T-helper 1 cell (primary cell): ENCODE measurements at places on chromosomes 7 and 10.

GRCh38 chr7:27606270-27607209, 56.1 kb downstream of the HIBADH start:
- DNase-seq = no peak

- DNase-seq = no peak
Observed at GRCh38 chr7:26726051-26726450, 138.3 kb downstream of the SKAP2 start.

GRCh38 chr10:71493741-71494140, 97.0 kb downstream of the CDH23 start:
- no peak for DNase-seq

DNA sequence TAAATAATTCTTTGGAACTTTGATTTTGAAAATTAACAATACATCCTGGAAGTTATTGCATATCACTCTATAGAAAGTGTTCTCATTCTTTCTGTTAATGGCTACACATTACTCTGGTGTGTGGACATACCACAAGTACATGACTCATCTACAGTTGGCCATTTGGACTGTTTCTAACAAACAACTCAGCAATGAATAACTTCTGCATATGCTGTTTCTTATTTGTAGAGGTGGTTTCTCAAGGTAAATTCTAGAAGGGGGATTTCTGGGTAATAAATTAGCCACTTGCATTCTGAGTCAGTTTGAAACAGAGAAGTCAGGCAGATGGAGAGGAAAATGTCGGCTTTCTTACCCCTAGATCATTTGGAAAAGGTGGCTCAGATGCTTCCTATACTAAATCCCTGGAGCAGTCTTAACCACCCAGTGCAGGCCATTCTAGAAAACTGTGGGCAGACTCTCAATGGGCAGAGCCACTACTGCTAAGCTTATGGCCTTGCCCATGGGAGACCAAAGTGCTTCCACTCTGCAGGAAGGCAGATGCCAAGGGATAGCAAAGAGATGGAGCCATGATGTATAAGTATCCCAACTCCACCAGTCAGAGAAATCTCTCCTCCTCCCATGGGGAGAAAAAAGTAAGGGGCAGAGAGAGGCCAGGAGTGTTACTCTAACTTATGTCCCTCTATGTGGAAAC, 194.0 kb upstream of the PLPP4 start:
- DNase-seq = no peak

GRCh38 chr10:88066319-88066718, 202.9 kb downstream of the PTEN start:
- DNase-seq = no peak

- no peak for DNase-seq
Observed at GRCh38 chr10:95500097-95500496, 61.1 kb downstream of the SORBS1 start.

DNA sequence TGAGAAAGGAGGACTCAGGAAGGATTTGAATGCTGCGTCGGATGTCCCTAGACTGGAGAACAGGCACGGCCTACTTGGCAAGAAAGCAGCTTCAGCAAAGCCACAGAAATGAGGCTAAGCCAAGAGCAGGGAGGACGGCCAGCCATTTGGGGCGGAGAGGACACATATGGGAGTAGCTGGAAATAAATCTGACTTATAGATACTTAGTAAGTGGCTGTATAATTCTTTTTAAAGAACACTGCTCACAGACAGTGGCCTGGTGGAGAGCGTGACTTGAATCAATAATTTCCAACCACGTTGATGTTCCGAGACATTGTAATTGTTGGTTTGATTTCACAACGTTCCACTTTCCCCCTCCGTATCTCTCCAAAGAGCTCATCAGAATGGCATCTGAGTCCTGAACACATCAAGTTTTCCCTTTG, 67.7 kb upstream of the JCAD start:
- DNase-seq = no peak

GRCh38 chr10:100736809-100737354, 8.5 kb upstream of the PAX2 start:
- DNase-seq = no peak

- no peak for DNase-seq
Observed at GRCh38 chr10:77496941-77497420, 140.6 kb downstream of the KCNMA1 start.

GRCh38 chr10:102392306-102392705, 3.2 kb upstream of the NFKB2 start:
- no peak for DNase-seq
